ENCODE measurements at places on chromosomes 16 and 17.
A peak's percentile ranks its signal among the peaks of the same experiment; 100 is the strongest.

GRCh38 chr16:89114159-89114981, 20.7 kb downstream of the ACSF3 start:
- DNase-seq = no peak

GRCh38 chr17:50262001-50262794, 12.1 kb upstream of the TMEM92 start:
- no peak for DNase-seq

DNA sequence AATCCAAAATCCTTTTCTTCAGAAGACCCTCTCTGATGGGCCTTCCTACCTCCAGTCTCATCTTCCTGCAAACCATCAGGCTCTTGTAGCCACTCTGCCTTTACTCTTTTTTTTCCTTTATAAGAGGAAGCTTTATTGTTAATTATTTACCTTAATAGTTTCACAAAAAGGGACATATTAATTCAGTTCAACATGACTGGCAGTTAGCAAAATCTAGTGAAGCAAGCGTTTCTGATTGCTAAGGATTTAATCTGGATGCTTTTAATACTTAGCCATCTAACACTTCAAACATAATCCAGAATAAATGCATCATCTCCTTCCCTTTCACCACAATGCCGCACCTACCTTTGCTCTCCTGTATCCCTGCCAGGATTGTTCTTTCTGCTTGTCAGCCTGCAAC, 62.0 kb downstream of the SPACA3 start:
- no peak for DNase-seq

- DNase-seq = no peak
These were observed 5.0 kb upstream of the HOXB9 start for GRCh38 chr17:48630925-48631692.

- no peak for DNase-seq
These were observed 22.0 kb downstream of the OR3A1 start for GRCh38 chr17:3276126-3276525.

DNA sequence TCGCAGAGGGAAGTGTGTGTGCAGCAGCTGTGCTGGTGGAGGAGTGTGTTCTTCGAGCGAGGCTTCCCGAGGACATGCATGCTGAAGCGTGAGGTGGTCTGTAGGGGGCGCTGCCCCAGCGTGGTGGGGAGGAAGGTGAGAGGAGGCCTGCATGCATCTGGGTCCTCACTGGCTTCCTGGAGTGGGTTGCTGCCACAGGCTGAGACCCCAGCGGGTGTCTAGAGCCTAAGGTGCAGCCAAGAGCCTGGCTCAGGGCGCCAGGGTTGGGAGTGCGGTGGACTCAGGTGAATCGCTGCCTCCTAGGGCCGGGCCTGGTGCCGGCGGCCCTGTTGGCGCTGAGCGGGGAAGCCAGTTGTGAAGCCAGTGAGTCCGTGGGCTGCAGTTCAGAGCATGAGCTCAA, 7.5 kb upstream of the HSD3B7 start:
- DNase-seq = no peak

GRCh38 chr16:47627721-47628120, 166.6 kb downstream of the PHKB start:
- no peak for DNase-seq

DNA sequence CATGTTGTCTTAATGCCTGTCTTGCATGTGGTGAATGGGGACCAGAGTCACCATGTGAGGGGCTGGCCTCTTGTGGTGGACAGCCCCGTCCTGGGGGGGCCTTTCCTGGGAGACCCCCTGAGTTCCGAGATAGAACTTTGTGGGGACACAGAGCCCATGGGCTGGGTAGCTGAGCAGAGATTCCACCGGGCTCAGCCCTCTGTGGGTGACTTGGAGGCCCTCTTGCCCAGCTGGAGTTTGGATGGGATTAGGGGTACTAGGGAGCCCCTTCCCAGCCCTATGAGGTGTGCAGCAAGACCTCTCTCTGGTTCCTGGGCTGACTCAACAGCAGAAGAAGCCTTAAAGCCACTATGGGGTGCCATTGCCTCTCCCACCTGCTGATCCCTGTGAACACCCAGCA, 38.1 kb downstream of the MRC2 start:
- no peak for DNase-seq

GRCh38 chr17:8966926-8967325, 1.4 kb upstream of the PIK3R5 start:
- no peak for DNase-seq

DNA sequence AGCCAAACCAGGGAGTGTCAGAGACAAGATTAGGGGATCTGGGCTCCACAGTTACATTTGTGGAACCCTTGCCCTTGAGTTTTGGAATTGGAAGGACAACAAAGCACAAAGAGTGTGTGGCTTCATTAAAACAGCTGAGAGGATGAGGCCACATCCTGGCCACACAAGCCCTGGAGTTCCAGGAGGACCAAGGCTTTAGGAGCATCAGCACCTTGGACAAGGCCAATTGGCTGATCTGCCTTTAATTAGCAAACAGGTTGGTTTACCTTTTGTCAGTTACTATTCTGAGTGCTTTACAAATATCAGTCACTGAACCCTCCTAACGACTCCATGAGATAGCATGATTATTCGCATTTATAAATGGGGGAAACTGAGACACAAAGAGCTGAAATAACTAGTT, 54.7 kb downstream of the SLC6A2 start:
- DNase-seq = no peak

DNA sequence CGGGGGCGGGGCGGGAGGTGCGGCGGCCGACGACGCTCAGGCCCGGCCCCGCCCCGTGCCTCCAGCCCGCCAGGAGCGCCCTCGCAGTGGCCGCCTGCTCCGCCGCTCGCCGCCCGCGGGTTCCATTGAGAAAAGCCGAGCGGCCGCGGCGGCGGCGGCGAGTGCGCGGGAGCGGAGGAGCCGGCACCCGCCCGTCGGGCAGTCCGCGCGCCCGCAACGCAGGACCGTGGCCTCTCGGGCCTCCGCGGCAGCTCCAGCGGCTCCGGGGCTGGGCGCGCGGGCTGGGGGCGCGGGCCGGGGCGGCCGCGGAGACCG, at the start of gene ZFPM1:
Gene ZFPM1 (plus strand): TSS at position 64 of the 315 bp plus-strand sequence. CDS start 359 bp downstream, outside the sequence.
- no peak for DNase-seq

DNA sequence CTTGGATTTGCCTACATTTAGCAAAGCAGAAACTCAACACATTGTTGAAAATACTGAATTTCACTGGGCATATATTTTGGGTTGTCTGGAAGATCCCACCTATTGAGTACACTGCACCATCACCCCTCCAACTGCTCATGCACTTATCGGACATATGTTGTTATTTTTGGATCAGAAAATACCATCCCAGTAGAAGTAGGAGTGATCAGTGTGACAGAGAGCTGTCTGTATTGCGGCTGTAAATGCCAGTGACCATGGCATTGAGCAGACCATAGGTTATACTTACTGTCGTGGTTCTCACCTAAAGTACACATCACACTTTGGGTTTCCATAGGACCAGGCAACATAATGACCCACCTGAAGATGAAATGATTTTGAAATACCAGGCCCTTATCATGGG, 264.7 kb downstream of the CDH13 start:
- DNase-seq = no peak

- DNase-seq = no peak
These were observed 37.6 kb downstream of the HLF start for GRCh38 chr17:55302407-55302787.

DNA sequence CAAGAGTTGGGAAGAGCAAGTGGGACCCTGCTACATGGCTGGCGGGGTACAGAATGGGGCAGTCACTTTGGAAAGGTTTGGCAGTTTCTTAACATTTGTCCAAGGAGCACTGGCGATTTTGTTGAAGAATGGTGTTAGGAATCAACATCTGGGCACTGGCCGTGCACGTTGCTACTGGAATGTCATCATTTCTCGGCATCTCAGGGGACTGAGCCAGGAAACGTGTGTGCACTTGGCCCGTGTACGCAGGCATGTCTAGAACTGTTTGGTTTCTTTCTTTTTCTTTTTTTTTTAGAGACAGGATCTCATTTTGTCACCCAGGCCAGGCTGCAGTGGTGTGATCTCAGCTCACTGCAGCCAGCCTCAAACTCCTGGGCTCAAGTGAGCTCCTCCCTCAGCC, 17.3 kb upstream of the FOXK2 start:
- DNase-seq = no peak

DNA sequence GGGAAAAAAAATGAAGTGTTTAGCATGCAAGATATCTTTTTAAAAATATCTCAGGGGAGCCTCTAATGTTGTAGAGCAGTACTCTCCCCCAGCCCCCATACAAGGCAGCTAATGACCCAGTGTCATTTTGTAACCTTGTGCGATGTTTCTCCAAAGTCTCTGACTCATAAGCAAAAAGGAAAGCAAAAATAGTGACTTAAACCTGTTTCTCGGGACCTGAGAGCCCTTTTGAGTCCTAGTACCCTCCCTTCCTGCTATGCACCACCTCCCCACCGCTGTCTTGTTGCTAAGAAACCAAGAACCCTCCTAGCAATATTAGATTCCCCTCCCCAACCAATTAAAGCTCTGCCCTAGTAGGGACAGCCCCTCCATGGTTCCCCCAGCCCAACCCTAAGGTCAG, 2.8 kb downstream of the MYCBPAP start:
- DNase-seq = peak; percentile 26

- no peak for DNase-seq
These were observed 254.7 kb upstream of the CDH11 start for GRCh38 chr16:65376601-65377000.

GRCh38 chr17:83107656-83108048, 28.2 kb downstream of the METRNL start:
- no peak for DNase-seq

DNA sequence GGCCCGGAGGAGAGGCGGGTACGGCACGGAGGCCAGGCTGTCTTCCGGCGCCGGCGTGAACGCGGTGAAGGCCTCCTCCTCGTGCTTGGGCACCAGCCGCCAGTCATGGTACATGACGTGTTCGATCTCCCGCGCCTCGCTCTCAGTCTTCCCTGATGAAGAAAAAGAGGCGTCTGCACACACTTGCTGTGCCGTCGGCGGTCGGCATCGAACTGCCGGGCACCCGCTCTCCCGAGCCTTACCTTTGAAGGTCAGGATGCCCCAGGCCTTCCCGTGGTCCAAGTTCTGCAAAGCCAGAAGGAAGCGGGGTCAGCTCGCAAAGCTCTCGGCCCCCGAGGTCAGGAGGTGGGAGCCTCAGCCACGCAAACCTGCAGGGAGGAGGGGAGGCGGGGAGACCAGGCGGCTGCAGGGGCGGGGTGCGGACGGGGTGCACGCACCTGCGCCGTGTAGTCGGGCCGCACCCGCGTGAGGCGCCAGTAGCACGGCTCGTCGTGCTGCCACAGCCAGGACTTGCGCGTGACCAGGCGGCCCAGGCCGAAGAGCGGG, at the start of gene EME2:
Gene EME2 (plus strand): TSS at position 449 of the 546 bp plus-strand sequence. CDS start 418 bp downstream, outside the sequence.
- no peak for DNase-seq

DNA sequence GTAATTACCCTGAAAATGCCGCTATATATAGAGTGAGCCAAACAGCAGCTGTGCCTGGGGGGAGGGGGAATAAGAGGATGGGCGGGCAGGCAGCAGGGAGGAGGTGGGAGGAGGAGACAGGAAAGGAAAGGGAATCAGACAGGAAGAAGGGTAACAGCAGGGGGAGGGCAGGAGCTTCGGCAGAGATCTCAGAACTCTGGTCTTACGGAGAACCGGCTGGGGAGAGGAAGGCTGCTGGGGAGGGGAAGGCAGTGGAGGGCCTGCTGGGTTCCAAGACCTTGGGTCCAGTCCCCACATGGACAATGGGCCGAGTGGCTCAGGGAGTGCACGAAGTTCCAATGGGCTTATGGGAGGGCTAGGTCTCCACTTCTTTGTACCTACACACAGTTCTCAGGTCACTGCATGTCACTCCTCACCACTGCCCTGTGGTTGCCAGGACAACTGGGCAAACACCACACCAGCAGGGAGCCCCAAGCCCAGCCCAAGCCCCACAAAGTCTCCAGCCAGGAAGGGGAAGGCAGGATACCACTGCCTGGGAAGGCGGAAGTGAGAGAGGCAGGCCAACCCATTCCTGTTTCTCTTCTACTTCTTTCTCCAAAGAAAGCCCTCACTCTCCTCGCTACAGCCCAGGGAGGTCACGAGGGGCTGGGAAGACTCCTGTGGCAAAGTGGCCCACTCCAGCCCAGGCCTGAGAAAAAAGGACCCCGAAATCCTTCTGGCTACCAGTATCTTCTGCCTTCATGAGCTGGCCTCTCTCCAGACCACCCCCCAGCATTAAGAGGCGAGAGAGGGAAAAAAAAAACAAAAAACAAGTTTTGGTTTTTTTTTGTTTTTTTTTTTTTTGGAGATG, 25.3 kb downstream of the G6PC3 start:
- DNase-seq = no peak

- no peak for DNase-seq
These were observed 108.5 kb downstream of the COPRS start for GRCh38 chr17:31750578-31750977.

Measured in activated CD4-positive, CD25-positive, alpha-beta regulatory T cell (primary cell).